Omental fat pad (tissue), 4 donors: ENCODE measurements at places on chromosomes 1 and 21.

- DNase-seq: no peak
Observed at GRCh38 chr1:81312272-81312754, 488.4 kb upstream of the ADGRL2 start.

DNA sequence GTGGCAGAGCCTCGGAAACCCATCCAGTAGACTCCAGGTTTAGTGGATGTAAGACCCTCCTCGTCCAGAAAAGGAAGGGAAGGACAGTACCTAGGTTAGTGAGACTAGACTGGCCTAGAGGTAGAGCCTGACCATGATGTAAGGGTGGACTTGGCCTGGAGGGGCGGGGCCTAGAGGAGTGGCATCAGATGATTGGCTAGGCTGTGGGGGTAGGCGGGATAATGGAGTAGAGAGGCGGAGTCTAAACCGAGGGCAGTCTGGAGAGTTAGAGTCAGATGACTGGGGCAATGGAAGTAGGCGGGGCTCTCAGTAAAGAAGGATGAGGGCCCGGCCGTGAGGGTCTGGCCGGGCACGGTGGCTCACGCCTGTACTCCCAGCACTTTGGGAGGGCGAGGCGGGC lies 70.1 kb downstream of the EPHB2 start:
- DNase-seq: no peak

- no peak for DNase-seq
Observed at GRCh38 chr1:76142771-76143540, 68.4 kb downstream of the ST6GALNAC3 start.

- no peak for DNase-seq
Observed at GRCh38 chr1:201552941-201553351, 14.0 kb downstream of the NAV1 start.

DNA sequence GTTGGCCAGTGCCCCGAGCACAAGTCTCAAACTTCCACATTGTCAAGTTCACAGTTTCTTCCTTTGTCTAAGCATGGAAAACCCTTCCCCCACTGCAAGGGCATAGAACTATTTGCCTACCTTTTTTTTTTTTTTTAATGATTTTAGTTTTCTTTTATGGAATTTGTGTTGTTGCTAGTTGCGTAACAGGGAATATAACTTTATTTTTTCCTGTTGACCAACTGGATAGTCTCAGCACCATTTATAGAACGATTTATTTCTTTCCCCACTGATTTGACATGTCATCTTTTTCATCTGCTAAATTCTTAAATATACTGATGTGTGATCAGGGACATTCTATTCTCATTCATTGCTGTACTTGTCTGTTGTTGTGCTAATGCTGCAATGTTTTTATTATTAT lies 83.0 kb downstream of the PEX14 start:
- DNase-seq: no peak

DNA sequence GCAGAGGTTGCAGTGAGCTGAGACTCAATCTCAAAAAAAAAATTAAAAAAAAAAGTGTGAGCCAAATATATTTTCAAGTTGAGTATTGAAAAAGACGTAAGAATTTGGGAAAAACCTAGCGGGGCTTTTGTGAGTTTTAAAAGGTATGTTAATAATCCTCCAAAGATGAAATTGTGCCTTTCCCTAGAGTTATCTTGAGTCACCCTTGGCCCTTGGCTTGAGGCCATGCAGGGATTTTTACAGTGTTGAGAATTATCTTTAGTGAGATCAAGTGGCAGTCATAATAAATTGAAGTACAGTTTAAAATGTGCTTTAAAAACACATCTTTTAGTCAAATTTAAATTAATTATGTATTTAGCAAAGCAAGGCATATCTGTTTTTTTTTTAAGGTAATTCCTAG lies 32.7 kb downstream of the PPP2R5A start:
- DNase-seq: no peak

DNA sequence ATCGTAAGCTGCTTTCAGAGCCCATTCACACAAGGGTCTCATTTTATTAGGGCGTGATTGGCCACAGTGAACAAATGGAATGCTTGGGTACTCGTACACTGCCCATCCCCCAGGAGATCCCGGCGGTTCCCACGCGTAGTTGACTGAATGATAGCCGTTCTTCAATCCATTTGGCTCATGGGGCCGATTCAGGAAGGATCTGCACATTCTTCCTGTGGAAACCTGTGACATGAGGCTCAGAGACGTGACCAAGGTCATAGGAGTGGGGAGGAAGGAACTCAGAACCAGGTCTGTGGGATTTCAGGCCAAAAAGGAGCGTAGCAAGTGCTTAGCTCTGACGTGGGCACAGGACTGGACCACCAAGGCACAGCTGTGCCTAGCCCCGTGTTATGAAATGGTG lies 11.7 kb downstream of the ABCG1 start:
- no peak for DNase-seq
